ENCODE measurements at places on chromosomes 2 and 18. TPM values are rescaled to one million over a fixed set of nuclear protein-coding genes. Genes with fewer than 3 reads are reported as not detected.

The BIN1 gene
- 39.7 TPM for total RNA-seq

The AKAIN1 gene
- not detected for total RNA-seq

The SULT1C2 gene
- total RNA-seq: not detected

The PCARE gene
- total RNA-seq: not detected

The ABHD3 gene
- total RNA-seq: 7.5 TPM

The ADRA2B gene
- 0.16 TPM for total RNA-seq

Data from cardiac atrium fibroblast (primary cell).